Neural crest cell (in vitro differentiated cells): ENCODE measurements at places on chromosomes 11 and 22.

DNA sequence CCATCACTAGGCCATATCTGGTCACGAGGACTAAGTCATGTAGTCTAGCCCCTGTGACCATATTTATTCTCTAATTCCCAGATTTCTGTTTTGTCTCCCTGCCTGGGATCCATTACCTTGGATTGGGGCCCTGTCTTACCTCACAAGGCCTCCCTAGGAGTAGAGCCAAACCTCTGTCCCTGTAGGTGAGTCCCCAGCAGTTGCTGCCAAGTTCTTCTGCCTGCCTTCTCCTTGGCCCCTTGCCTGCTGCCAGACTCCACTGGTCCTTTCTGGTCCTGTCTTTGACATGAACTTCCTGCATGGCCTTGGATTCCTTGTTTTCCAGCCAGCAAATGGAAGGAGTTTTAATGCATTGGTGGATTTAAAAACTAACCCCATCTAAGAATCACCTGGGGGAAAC lies 35.6 kb upstream of the CADM1 start:
- no peak for DNase-seq

GRCh38 chr11:119148720-119149017 lies 183 bp upstream of the ABCG4 start:
- no peak for DNase-seq

DNA sequence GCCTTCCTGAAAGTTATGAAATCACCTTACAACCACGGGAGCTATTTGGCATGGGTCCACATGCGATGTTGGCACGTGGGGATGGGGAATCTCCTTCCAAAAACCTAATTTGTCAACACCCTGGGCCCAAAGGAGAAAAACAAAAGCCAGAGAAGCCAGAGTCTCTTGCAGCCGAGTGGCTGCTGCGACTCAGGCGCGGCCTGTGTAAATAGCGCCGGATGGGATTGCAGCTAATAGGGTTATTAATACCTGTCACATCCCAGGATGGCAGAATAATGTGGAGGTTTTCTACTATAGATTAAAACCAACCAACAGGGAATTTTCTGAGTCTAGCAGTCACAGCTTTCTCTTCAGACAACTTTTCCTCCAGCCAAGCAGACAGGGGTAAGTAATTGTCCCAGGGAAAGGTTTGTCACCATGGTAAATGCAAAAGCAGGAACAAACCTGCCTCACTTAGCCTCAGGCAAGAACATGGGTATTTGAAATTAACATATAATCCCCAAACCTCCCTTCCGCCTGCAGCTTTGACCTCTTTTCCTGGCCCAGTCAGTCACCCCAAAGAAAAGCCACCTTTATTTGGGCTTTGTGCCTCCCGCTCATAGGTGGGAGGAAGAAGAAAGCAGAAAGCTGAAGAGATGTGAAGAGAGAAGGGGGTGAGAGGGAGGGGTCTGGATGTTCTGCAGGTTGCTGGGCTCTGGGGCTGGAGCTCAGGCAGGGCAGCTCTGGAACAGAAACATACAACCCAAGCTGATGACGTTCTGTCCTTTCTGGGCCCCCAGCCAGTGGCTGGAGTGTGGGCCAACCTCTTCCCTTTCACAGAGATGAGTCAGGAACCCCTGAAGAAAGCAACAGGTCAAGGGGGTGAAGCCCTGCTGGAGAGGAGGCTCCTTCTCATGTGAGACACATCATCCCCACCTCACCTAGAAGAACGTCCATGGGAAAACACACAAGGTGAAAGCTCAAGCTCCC lies 376.5 kb downstream of the NXPE2 start:
- no peak for DNase-seq

DNA sequence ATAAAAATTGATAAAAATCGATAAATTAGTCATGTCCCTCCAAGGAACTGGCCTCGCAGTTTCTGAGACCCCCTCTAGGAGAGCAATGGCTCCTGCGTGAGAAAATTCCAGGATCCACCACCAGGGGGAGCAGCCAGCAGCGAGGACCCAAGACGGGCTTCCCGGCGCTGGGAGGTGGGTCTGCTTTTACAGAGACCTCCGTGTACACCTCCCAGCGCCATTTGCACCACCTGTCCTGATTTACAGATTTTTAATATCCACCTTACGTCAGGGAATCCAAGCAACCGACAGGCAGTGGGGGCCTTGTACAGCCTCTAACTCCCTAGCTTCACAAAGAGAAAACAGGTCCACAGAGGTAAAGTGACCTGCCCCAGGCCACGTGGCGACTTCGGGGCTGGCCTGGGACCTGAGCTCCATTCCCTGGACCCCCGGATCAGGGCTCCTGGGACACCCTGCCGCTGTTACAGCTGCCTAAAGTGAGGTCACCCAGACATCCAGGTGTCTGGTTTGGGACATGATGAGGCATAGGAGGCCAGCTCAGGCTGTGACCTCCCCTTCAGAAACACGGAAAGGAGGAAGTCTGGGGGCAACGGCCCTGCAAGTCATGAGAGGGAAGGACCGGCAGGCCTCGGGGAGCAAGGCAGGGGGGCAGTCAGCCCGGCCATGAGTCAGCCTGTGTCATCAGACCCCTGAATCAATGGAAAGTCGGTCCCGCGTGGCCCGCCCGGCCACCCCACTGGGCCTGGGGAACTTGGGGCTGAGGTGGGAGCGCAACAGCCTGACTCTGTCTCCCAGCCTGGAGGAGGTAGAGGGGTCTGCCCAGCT lies 3.5 kb downstream of the OSM start:
- peak; percentile 95 for DNase-seq

GRCh38 chr22:44926124-44926475 lies 83.7 kb downstream of the PHF21B start:
- no peak for DNase-seq

- no peak for DNase-seq
Observed at GRCh38 chr11:95299078-95299679, 68.2 kb upstream of the SESN3 start.

- DNase-seq, result no peak
Observed at GRCh38 chr11:27938011-27938410, 169.9 kb downstream of the KIF18A start.

- DNase-seq, result no peak
Observed at GRCh38 chr11:129264114-129264513, 72.0 kb upstream of the ARHGAP32 start.

GRCh38 chr11:70535191-70535971 lies 137.1 kb downstream of the CTTN start:
- DNase-seq, result no peak

GRCh38 chr11:111785076-111785475 lies 18.9 kb upstream of the PPP2R1B start:
- DNase-seq, result no peak

DNA sequence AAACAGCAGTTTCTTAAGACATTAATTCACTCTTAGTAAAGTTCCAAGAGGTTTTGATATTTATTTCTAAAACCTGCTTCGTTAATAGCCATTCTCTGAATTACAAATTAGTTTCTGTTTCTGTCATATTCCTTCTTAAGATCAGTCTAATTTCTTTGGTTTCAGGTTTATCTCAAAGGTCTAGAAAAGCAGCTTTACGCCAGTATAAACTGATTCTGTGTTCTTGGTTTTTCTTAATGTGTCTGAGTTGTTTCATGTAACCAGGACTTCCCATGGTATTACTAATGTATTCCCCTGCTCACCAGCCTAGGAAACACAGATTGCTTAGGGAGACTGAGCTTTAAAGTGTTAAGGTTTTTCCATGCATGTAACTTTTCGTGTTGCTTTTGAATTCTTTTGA lies 6.8 kb upstream of the ACY3 start:
- no peak for DNase-seq

- DNase-seq, result no peak
Observed at GRCh38 chr11:113549611-113550578, 74.7 kb upstream of the DRD2 start.

DNA sequence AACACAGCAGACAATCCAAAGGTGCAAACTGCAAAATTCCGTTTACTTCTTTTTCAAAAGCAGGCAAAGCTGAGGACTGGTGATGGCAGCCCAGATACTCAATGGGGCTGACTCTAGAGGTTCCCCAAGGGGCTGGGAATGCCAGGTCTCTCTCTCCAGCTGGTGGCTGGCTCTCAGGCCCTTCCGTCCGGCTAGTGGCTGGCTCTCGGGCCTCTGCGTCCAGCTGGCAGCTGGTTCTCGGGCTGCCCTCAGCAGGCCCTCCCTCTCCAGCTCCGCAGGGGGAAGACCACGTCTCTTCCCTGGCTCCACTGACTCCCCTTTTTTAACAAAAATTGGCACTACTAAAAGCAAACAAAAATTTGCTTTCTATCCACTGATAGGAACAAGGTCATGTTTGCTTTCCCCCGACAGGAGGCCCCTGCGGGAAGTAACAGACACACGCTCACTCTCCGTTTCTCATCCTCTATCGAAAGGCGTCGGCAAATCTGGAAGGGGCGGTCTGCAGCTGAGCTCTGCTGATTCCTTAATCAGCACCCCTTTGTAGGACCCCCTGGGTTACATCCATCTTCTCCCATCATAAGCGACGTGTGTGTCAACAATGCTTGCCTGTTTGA lies 381.4 kb downstream of the BRD1 start:
- no peak for DNase-seq

DNA sequence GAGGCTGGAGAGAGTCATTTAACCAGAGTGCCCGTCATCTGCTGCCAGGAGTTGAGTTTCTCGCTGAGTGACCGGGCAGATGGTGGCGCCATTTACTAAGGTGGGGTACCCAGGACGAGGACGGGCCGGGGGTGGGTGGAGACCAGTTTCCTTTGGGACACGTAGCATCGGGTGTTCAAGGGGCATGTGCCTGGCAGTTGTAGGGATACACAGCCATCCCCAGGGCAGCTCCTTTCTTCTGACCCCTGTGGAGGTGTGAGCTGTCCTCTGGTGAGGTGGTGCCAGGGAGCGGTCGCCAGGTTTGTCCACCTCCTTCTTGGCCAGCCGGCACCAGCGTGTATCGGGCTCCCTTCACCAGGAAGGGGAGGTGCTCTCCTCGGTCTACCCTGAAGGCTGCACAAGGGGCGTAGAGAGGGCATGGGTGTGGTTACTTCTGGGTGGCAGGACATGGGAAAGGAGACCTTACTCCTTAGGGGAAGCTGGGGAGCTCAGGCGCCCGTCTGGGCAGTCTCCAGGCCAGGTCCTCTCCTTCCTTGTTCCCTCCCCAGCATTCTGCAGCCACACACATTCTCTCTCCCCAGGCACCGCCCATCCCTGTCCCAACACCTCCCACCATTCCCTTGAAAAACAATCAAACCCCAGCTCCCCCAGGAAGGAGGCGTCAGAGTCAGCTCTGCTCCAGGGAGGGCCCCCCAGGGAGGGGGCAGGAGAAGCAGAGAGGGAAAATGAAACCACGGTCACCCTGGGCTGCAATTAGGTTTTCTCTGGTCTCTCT lies 10.3 kb upstream of the MB start:
- DNase-seq, result no peak

- no peak for DNase-seq
Observed at GRCh38 chr11:109984634-109985289, 108.4 kb upstream of the ZC3H12C start.

- no peak for DNase-seq
Observed at GRCh38 chr11:130601141-130601540, 152.7 kb downstream of the ADAMTS15 start.

- DNase-seq, result no peak
Observed at GRCh38 chr22:37182101-37182948, 5.7 kb downstream of the C1QTNF6 start.

- DNase-seq, result no peak
Observed at GRCh38 chr22:25853501-25854284, 111.7 kb downstream of the MYO18B start.

- DNase-seq, result no peak
Observed at GRCh38 chr11:129090056-129090455, 102.1 kb downstream of the ARHGAP32 start.

DNA sequence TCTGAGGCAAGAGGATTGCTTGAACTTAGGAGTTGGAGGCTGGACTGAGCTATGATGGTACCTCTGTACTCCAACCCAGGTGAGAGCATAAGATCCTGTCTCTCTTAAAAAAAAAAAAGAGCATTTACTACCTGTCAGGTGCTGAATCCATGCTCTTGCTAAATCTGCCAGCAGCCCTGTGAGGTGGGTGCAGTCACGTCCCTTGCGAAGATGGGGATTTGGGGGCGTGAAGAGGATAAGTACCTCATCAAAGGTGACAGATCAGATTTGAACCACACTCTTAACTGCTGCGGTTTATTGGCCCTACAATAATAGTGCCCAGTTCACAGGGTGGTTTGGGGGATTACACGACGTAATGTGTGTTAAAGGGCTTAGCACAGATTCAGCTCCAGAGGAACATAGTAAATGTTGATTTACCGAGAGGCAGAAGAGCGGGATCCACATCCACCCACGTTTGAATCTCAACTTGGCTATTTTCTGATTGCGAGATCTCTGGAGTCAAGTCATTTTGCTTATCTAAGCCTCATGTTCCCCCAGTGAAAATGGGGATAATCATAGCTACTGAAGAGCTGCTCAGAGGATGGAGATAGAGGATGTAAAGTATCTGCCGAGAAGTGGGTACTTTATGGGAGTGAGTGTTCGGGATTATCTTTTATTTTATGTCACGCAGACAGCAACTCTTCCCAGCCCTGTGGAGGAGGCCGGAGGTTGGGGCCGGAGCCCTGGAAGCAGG lies 28.1 kb upstream of the LRRC10B start:
- no peak for DNase-seq

- no peak for DNase-seq
Observed at GRCh38 chr11:108635106-108635505, 29.8 kb upstream of the DDX10 start.

DNA sequence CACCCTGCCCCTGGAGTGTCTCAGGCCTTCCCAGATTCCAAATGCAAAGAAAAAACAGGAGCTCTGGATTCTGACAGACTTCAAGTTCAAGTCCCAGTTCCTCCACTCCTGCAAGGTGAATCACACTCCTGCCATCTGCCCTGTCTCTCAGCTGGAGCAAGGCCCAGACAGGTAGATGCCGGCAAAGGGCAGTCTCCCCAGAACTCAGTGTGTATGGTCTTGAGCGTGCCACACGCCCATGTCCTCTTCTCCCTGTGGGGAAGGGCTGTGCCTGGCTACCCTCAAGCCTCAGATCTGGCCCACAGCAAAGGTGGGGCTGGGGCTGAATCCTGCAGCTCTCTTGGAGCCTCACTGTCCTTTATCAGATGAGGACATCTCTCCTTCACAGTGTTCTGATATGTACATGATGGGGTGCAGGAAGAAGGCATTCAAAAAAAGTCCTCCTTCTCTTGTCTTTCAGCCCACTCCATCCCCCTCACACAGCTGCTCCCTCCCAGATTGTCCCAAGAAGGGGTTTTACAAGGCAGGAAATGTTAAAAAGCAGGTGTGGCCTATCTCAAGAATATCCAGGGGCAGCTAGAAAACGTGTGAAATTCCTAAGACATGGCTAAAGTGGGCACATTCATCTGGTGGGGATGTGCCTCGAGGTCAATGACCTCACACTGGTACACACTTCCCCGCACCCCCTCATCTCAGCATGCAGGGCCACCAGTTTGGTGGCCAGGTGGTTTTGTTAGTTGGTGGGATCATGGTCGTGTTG lies 27.7 kb upstream of the ARFGAP3 start:
- DNase-seq, result no peak

- DNase-seq, result no peak
Observed at GRCh38 chr22:38923463-38924346, 33.7 kb upstream of the APOBEC3A start.

DNA sequence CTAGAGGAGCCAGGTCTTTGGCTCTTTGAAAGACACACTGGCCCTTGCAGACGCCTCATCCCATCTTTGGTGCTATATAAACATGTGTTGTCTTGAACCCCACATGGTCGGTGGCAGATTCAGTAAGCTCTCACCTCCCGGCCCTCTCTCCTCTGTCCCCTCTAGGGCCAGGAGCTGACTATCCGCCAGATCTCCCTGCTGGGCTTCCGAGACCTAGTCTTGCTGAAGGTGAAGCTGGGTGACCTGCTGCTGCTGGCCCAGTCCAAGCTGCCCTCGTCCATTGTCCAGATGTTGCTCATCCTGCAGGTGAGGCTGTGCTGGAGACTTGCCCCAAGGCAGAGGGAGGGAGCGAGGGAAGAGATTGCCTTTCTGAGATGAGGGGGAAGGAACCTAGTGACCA lies 63.9 kb downstream of the TRAF6 start:
- DNase-seq, result no peak
